ENCODE measurements at places on chromosomes 1 and 21. TPM values are rescaled to one million over a fixed set of nuclear protein-coding genes. Genes with fewer than 3 reads are reported as not detected.

GRCh38 chr1:145979746-145980456 is 15.4 kb downstream of the POLR3GL start:
- DNase-seq: no peak

GRCh38 chr1:156845055-156845952 is 13.6 kb downstream of the INSRR start:
- peak; percentile 63 for DNase-seq

GRCh38 chr21:25911730-25912401 is 177.1 kb downstream of the GABPA start:
- DNase-seq: no peak

DNA sequence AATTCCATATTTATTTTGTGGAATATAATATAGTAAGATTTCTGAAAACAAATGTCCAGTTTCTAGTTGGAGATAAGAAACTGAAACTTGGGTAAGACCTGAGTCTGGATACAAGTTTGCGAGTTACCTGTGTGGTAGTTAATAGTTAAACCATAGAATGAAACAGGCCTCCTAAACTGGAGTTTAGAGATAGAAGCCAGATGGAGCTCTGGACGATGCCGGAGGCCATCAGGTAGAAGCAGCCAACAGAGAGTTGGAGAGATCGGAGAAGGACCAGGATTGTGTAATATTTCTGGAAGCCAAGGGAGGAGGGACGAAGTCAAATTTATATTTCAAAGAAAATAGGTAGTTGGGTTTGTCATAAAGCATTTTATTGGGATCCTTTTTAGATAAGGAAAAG is 45.1 kb downstream of the ARID1A start:
- DNase-seq: no peak

DNA sequence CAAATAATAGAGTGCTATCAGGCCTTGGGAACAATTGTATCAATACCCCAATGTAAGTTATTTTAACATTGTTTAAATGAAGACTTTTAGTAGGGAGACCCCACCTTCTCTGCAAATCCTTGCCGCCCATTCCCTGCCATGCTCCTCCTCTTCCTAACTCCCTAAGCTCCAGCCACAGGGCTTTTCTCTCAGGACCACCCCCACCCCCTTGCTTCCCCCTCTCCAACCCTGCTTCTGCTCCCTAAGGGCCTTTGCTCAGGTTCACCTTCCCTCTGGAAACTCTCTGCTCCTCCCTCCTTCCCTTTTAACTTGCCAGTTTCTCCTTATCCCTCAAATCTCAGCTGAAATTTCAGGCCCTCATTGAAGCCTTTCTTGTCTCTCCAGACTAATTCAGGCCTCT is 16.8 kb downstream of the CCDC190 start:
- no peak for DNase-seq

GRCh38 chr1:32020339-32020738 is 6.7 kb downstream of the KHDRBS1 start:
- DNase-seq: no peak

- peak; percentile 61 for DNase-seq
These were observed at the start of gene AVPR1B for GRCh38 chr1:206117151-206117948. TSS of gene AVPR1B (minus strand) at chr1:206117388. CDS start at chr1:206116890, 498 bp downstream.

GRCh38 chr1:12315146-12315545 is 85.3 kb downstream of the VPS13D start:
- no peak for DNase-seq

DNA sequence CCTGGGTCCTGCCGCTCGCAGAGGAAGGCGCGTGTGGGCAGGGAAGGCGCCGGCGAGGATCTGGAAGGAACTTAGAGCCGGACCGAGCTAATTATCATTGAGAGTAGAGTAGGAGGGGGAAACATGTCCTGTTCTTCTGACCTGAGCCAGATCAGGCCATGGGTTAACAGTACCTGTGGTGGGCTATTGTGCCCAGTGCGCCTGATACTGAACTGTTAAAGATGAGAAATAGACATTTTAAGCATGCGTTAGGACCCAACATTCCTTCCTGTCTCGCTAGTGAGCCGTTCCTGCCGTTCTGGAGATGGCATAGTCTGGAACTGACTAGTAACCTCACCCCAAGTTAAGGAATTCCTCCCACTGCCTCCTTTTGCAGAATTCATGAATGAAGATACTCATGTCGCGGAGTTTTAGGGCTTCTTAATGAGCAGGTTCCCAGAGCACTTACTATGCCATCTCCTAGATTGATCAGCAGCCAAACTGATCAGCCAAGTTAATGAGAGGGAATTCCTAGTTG is 870 bp downstream of the STRIP1 start:
- DNase-seq: no peak

- DNase-seq: no peak
These were observed 125.0 kb upstream of the IVNS1ABP start for GRCh38 chr1:185442050-185442449.

DNA sequence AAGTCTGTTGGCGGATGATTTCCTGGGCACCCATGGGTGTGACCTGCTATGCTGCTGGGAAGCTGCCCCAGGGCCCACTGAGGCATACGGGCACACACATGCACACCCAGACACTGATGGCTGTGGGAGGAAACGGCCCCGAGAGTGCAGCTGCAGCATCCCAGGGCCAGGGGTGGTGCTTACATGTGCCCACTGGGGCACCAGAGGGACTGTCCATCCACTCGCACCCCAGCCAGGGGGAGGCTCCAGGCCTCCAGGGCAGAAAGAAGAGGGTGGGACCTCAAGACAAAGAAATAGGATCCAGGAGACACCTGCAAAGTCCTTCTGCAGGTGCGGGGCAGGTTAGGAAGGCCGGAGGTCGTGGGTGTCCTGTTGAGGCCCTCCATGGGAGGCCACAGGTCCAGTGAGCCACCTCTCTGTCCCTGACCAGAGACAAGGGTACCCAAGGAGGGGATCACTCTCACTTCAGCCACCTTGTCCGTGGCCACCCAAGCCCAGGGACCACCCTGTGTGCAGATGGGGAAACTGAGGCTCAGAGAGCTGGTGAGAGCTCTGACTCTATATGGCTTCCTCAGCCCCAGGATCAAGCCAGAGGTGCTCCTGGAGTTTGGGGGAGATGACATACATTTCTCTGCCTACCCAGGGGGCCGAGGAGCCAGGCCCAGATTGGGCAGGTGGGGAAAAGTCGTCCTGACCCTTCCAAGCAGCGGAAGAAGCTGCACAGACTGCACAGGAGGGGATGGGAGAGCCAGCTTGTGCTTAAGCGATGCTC is 57.1 kb downstream of the WNT9A start:
- peak; percentile 1 for DNase-seq

- no peak for DNase-seq
These were observed 34.8 kb downstream of the PTAFR start for GRCh38 chr1:28141685-28142084.

GRCh38 chr1:62870148-62870547 is 86.2 kb downstream of the ATG4C start:
- no peak for DNase-seq

DNA sequence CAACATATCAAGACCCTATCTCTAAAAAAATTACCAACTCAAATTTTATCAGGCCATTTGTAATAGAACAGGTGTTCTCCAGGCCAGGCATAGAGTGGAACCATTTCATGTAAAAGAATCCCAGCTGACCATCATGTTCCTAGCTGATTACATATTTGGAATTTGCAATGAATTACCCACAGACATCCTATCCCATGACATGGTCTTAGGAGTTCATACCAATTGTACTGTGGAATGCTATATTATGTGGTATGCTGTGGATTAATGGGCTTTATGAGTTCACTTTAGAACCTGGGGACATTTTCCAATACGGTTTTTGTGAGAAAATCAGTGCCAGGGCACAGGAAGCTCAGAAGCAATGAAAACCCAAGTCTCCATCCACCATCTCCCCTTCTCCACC is 110.3 kb downstream of the ZNF281 start:
- no peak for DNase-seq

DNA sequence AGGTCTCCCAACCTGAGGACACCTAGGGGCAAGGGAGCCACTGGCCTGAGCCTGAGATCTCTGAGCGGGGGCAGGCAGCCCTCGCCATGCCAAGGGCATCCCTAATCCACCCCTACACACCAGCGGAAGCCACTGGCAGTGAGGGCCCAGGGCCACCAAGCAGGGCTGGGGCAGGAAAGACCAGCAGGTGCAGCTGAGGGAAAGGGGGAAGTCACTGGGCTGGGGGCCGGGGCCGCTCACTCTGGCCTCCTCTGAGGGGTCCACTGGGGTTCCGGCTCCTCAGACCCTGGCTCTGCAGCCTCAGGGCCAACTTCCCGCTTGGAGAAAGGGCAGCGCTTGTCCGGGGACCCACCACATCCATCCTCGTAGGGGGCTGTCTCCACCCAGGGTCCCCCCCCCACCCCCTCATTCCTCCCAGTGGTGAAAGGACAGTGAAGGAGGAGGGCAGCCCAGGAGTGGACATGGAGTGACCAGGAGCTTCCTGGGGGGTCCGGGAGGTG is 42.5 kb upstream of the ACTRT2 start:
- DNase-seq: no peak

- no peak for DNase-seq
These were observed 51.3 kb downstream of the ABL2 start for GRCh38 chr1:179178183-179178582.

DNA sequence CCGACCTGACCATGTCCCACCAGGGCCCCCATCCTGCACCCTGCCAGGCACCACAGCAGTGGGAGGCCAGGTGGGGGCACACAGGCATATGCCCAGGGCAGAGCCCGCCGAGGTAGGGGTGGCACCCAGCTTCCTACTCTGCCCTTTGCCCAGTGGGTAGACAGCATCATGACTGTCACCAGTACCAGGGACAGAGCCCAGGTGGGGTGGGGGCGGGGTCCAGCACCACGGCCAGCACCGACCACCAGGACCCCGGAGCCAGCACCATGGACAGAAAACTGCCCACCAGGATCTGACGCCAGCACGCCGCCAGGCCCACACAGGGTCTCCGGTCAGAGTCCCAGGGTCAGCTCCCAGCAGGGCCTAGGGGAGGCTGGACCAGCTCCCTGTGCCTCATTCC is 3.8 kb downstream of the TAS1R3 start:
- no peak for DNase-seq

- peak; percentile 53 for DNase-seq
These were observed 194.8 kb upstream of the HMCN1 start for GRCh38 chr1:185539277-185539943.

- DNase-seq: no peak
These were observed 127.5 kb upstream of the ADAMTS5 start for GRCh38 chr21:27094184-27094948.

- DNase-seq: no peak
These were observed 207.7 kb upstream of the CAMK1G start for GRCh38 chr1:209375671-209376365.

DNA sequence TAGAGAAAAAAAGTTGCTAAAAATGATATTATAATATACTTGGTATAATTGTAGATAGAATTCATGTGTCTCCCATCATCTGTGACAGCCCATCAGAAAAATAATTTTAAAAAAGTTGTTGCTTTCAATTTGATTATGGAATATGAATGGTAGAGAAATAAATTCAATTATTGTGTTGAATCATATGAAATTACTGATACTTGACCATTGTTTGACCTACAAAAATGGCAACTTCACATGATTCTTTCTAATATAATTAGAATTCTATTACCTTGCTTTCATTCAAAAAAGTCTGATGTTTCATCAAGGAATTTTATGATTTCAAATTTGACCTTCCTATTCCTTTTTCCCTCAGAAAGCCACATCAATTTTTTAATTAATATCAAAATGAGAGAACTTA is 11.5 kb downstream of the ESRRG start:
- no peak for DNase-seq

GRCh38 chr1:187716160-187716559 is 887.4 kb downstream of the PLA2G4A start:
- DNase-seq: no peak

DNA sequence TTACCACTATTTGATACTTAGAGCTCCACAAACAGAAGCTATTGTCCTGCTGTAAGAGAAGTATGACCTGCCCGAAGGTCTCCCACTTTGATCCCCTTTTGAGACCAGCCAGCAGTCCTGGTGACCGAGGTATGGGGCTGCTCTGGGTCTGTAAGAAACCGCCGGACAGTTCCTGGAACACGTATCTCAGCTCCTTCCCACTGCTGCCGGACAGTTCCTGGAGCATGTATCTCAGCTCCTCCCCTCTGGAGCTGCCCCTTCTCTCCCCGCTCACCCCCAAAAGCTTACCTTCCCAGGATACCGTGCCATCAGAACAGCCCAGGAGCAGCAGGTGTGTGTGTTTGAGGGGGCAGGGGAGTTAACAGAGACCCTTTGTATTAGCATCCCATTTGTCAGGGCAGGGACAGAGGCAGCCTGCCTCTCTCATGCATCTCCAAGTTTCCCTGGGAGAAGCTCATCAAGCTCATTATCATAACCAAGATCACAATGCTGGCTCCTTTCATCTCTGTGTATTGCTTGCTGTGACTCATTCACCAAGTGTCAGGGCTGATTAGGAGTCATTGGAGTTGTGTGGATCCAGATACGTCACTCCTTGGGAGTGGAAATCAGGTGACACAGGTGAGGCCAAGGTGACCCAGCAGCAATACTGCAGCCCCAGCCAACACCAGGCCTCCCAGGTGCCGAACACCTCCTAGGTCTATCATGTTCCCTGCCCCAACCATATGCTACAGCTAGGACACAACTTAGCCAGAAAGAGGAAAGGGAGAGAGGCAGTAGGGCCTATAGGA is 25.3 kb downstream of the OPTC start:
- DNase-seq: no peak

DNA sequence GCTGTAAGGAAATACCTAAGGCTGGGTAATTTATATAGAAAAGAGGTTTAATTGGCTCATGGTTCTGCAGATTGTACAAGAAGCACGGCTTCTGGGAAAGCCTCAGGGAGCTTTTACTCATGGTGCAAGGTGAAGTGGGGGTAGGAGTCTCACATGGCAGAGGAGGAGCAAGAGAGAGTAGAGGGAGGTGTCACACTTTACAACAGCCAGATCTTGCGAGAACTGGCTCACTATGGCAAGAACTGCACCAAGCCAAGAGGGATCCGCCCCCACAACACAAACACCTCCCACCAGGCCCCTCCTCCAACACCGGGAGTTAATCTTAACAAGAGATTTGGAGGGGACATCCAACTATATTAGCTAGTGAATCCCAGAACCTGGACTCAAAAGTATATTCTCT is 135.4 kb upstream of the SOD1 start:
- DNase-seq: no peak

GRCh38 chr1:63777965-63778880 is 4.4 kb downstream of the ROR1 start:
- no peak for DNase-seq

- DNase-seq: peak; percentile 13
These were observed 1.7 kb upstream of the FAM89A start for GRCh38 chr1:231041719-231042261.

PROX1 gene
- not detected for total RNA-seq

OR2L3 gene
- not detected for total RNA-seq

NEXN gene
- 2.4 TPM for total RNA-seq

CD244 gene
- total RNA-seq: 1.4 TPM

PGLYRP3 gene
- not detected for total RNA-seq

FCRL4 gene
- not detected for total RNA-seq

BMP8A gene
- total RNA-seq: 0.22 TPM

FCGR1A gene
- total RNA-seq: not detected

Measured in activated CD8-positive, alpha-beta T cell treated with anti-CD3 and anti-CD28 coated beads for 36 hours (primary cell).